ENCODE measurements at places on chromosomes 1 and 21.
A peak's percentile ranks its signal among the peaks of the same experiment; 100 is the strongest.

- DNase-seq, result no peak
These were observed 10.1 kb upstream of the MATN1 start for GRCh38 chr1:30733493-30733892.

- no peak for DNase-seq
These were observed 9.2 kb upstream of the PLA2G4A start for GRCh38 chr1:186819563-186819962.

DNA sequence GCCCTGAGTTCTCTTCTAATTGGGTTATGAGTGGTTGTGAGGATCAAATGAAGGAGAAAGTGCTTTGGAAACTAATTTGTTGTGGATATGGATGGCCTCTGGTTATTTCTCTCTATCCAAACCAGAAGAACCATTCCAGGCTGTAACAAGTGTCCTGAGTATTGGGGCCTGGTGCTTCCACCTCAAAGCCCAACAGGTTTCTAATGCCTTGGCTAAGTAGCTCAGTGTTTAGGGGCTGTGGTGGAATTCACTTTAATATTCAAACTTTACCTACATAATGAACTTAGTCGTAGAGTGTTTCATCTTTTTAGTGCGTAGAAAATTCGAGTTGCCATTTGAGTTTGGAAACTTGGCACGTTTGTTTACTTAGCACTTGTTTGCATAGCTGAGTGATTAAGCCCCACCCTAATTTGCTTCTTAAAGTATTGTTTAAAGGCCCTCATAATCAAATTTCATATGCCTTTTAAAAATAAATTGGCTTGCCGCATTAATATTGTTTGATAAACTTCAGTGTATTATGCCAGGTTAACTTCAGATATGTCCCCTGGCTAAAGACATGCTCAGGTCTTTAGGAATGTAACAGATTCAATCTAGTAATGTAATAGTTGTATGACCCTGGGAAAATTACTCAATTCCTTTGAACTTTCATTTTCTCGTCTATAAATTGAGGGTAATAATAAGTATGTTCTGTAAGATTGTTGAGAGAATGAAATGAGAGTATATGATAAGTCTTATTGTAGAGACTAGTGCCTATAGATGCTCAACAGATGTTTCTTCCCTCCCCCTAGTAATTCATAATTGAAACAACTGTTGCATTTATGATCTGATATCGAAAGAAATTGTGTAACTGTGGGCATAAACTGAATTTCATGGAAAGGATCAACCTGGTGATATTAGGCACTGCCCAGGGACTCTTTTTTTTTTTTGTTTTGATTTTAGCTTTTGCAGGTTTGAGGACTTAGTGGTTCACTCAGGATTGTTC, 1.6 kb downstream of the AGO4 start:
- no peak for DNase-seq

DNA sequence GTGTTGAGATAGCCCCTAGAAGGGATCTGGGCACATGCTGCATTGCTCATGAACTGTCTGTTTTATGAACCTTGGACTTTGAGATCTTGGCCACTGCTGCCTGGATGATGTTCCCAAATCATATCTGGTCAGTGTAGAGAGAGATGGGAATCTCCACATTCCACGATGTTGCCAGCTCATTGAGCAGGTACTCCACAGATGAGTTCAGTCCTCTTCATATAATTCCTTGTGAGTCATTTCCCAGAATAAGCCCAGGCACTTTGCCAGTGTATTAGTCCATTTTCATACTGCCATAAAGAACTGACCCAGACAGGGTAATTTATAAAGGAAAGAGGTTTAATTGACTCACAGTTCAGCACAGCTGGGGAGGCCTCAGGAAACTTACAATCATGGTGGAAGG, 254.0 kb upstream of the RUNX1 start:
- no peak for DNase-seq

GRCh38 chr1:245956225-245956624, 550.9 kb downstream of the SMYD3 start:
- DNase-seq, result no peak

- no peak for DNase-seq
These were observed 13.0 kb upstream of the CLDN19 start for GRCh38 chr1:42753070-42753469.

GRCh38 chr1:44067266-44068250, 36.3 kb upstream of the SLC6A9 start:
- no peak for DNase-seq

DNA sequence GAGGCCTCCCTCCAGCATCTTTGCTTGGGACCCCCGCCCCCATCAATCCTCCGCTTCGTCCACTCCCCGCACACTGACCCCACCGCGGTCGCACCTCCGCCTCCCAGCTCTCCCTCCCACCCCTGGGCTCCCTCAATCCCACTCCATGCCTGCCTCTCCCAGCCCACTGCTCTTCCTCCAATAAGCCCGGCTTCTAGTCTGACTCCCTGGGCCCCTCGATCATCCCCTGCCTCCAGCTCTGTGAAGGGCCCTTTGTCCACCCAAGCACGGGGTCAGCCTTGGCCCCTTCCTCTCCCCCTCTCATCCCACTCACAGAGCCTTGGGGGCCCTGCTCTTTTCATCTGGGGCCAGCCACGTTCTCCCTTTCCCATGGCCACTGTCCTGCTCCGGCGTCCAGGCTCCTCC, 1.5 kb upstream of the TMEM200B start:
- peak; percentile 23 for DNase-seq

- peak; percentile 93 for DNase-seq
These were observed at the start of gene ATP5IF1 for GRCh38 chr1:28235755-28236655. TSS of gene ATP5IF1 (plus strand) at chr1:28236124. CDS start at chr1:28236184, 60 bp downstream.

GRCh38 chr1:34028381-34029055, 136.5 kb downstream of the CSMD2 start:
- DNase-seq, result no peak

DNA sequence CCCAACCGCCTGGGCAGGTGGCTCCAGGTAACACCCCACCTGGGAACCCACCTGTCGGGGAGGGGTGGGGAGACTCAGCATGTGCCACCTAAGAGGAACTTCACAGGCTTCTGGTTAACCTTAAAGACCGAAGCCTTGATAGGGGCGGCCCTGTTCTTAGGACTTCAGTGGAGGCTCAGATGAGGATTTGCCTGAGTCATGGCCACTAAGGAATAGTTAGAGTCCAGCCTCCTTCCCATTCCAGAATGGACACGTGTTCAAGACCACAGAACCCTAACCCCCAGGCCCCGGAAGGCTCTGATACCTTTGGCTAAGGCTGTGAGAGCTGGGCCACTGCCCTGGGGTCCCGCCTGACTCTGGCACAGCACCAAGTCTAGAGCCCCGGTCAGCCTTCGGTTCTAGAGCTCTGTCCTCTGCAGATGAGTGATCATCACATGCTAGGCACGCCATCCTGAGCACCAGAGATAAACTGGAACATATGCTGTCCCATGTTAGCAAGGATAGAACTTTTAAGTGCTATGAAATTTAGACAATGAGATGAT, 20.3 kb downstream of the PADI6 start:
- no peak for DNase-seq

DNA sequence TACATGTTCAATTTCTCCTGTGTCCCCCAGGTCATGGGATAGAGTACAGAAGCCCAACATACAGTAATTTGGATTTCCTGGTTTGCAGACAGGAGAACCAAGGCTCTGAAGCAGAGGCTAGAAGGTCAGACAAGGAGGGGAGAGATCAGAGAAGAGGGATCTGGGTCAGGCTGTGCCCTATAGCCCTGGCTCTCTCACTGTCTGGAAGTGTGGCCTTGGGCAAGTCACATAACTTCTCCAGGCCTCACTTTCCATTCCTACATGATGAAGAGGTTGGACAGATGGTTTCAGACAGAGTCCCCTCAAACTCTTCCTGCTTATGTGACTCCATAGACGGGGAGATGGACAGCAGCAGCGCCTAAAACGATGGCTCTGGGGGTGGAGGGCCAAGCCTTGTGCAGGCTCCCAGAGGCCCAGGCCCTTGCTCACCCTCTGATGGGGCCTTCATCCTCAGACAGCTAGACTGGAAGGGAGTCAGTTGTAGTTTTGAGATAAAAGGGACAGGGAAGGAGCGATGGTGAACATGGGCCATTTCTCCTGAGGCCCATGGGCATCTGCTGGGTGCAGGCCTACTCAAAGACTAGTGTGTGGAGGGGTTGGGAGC, 2.9 kb downstream of the TRIM62 start:
- no peak for DNase-seq

DNA sequence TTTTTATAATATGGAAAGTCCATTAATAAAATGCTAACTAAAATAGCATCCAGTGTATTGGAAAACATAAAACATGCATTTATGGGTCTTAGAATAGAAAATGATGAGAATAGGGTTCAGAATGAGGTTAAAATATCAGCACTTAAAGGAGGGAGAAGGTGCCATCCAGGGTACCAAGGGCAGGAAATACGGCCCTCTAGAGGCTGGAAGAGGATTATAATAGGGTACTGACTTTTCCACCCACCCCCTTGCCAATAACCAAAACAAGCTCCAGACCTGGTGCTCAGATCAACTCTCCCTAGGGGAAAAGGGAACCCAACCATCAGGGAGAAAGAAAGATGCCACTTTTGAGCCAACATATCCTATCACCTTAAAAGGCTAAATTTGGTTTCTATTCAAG, 26.7 kb downstream of the ASTN1 start:
- DNase-seq, result no peak

DNA sequence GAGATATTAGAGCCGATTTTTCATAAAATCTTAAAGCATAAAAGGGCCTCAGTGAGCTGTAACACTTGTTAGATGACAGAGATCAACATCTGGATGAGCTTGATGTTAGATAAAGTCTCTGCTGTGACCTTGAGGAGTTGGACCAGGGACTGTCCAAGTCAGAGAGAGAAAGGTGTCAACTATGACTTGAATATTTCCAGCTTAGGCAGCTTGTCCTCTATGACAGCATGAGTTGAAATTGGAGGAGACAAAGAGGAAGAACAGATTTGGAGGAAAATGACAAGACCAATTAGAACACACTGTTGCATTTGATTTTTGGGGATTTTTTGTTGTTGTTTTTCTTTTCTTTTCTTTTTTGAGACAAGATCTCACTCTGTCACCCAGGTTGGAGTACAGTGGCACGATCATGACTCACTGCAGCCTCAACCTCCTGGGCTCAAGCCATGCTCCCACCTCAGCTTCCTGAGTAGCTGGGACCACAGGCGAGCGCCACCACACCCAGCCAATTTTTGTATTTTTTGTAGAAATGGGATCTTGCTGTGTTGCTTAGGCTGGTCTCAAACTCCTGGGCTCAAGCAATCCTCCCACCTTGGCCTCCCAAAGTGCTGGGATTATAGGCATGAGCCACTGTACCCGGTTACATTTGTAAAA, 35.3 kb upstream of the CLIC4 start:
- no peak for DNase-seq

GRCh38 chr21:42474043-42474831, 21.8 kb downstream of the RSPH1 start:
- no peak for DNase-seq

DNA sequence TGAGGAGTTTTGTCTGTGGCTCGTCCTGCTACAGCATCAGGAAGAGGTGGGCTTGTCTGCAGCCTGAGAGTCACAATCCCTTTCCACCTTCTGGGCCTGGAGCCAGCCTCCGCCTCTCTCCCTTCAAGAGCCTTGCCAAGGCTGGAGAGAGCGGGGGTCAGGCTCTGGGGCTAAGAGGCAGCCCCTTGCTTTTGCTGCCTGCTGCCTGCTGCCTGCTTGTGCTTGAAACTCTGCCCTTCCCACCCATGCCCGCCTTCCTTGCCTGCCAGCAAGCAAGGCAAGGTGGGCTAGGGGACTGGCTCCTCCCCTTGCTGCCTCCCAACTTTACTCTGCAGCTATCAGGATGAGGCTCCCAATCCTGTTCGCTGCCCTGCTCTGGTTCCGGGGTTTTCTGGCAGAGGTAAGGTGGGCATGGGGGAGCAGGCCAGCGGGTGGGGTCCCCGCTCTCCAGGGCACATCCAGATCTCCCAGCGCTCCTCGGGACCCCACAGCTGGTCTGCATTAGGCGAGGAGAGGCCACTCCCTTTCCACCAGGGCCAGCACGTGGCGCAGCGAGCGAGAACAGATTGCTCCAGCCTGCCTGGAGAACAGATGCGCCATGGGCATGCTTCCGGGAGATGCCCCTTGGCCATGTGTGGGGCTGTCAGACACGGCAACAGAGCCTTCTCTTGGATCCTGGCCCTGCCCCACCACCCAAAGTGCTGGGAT, 7.5 kb upstream of the PTPN7 start:
- no peak for DNase-seq

DNA sequence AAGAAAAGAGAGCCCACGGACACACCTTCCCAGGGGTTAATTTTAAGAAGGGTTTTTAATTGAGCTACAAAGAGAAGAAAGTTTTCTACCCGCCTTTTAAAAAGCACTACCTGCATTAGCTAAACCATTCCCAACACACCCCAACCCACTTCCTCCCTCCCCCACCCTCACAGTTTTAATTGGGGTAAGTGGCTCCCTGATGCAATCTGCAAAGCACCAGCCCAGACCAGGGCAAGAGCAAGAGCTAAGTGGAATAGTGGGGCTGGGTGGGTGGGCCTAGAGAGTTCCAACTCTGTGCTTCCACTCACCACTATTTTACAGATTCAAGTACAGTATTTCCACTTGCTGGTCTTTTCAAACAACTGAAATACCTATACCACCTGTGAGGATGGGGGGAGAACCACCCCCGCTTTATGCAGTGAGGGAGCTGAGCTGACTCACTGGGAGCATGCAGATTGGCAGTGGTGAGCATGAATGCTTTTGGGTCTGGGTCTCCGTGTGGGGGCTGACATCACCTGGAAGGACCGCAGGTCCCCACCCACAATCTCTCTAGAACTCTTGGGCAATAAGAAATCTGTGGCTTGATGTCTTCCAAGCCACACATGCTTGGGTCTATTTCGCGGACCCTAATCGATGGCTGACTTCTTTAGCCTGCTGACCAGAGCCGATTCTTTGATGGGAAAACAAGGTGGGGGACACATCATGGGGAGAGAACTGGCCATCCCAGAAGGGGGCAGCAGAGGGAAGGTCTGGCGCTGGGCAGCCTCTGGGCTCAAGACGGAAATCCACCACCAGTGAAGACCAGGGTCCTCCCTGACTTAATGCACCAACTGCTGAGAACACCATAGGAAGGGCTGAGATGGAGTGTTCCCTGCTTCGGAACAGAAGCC, 95.5 kb downstream of the SSBP3 start:
- peak; percentile 62 for DNase-seq

DNA sequence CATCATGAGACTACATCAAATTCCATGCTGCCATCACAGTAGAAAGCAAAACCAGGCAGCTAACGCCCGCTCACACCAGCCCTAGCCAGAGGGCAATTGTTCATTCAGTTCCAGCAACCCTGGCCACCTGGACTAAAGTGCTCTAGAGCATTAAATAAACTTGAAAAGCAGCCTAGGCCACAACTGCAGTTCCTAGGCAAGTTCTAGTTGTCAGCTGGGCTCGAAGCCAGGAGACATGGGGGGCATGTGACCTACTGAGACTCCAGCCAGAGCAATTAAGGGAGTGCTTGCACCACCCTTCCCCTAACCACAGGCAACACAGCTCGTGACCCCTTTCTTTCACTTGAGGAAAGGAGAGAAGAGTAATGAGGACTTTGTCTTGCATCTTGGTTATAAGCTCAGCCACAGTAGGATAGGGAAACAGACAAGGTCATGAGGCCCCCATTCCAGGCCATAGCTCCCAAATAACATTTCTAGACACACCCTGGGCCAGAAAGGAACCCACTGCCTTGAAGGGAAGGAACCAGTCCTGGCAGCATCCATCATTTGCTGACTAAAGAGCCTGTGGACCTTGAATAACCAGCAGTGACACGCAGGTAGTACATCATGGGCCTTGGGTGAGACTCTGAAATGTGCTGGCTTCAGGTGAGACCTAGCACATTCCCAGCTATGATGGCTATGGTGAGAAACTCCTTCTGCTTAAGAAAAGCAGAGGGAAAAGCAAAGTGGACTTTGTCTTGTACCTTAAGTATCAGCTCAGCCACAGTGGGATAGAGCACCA, 77.0 kb downstream of the ZZZ3 start:
- no peak for DNase-seq

- DNase-seq, result no peak
These were observed 62.6 kb downstream of the ABL2 start for GRCh38 chr1:179166663-179167417.

Measured in neuronal stem cell (in vitro differentiated cells).